H7 (cell line): ENCODE measurements at places on chromosomes 6 and 20.

DNA sequence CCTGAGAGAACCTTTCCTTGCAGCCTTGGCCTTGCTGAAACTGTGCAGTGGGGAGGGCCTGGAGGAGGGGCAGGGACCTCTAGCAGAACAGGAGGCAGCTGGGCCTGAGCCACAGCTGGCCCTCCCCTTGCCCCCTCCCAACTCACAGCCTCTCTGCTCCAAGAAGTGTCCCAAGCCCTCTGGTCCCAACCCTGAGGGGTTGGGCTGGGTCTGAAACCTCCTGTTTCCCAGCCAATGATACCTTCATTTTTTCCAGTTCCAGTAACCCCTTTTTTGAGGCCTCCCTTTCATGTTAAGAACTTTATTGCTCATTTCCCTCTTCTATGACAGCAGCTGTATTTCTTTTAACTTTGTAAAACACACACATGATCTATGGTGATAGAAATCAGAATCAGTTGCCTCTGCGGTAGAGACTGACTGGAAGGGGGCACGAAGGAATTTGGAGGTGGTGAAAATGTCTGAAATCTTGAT is 17.9 kb upstream of the ARMC12 start:
- DNase-seq: peak; percentile 69

GRCh38 chr6:169932491-169932890 is 181.1 kb downstream of the ERMARD start:
- DNase-seq: peak; percentile 64

- no peak for DNase-seq
Measured at GRCh38 chr6:159250633-159251032, 81.4 kb downstream of the FNDC1 start.

- DNase-seq: no peak
Measured at GRCh38 chr6:87230801-87231200, 75.4 kb downstream of the ZNF292 start.

GRCh38 chr6:44004136-44004535 is 123.1 kb downstream of the MRPL14 start:
- peak; percentile 50 for DNase-seq

GRCh38 chr6:159714404-159714803 is 12.9 kb upstream of the WTAP start:
- DNase-seq: no peak

DNA sequence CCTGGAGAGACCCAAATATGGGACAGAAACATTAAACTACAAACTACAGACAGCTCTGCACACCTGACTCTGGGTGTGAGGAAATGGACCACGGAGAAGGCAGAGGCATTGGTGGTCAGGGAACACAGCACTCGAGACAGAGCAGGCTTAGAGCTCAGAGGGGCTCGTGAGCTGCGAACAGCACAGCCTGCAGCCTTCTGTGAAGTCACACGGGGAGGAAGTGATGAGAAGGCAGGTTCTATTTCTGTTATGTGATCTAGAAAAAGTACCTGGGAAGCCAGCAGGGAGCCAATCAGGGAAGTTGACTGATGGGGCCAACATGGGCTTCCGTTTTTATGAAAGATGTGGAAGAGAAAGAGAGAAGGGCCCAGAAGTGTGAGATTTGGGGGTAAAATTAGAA is 88.9 kb upstream of the SNAP25 start:
- DNase-seq: no peak

GRCh38 chr6:66930559-66931290 is 1223.7 kb upstream of the EYS start:
- no peak for DNase-seq

DNA sequence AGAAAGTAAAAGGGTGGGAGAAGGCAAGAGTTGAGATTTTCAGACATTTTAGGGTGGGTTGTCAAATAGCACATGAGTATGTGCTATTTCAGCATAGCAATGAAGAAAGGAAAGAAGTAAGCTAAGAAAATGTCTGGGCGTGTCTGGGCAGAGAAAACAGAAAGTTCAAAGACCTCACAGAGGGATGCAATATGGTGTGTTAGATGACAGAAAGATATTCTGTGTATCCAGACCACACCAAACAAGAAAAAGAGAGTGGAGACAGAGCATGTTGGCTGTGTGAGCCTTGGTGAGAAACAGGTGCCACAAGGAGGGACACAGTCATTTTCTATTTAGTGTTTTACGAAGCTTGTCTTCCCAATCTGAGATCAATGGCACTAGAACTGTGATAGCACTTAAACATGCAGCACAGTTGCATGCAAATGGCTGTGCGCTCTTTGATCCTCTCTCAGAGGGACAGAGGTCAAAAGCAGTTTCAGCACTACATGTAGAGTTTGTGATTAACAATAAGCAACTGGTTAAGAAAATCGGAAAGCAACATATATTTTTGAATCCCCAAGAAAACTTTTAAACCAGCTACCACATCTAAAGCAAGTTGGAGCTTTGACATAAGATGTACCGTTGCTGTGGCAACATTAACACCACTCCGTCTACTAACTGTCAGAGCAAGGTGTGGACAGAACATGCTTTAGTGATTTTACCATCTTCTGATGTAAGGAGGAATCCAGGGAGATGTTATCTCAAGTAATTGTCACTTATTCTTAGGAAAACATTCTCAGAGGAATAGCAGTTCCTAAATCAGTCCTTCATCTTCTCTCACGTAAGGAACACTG is 515.5 kb upstream of the NOX3 start:
- no peak for DNase-seq

DNA sequence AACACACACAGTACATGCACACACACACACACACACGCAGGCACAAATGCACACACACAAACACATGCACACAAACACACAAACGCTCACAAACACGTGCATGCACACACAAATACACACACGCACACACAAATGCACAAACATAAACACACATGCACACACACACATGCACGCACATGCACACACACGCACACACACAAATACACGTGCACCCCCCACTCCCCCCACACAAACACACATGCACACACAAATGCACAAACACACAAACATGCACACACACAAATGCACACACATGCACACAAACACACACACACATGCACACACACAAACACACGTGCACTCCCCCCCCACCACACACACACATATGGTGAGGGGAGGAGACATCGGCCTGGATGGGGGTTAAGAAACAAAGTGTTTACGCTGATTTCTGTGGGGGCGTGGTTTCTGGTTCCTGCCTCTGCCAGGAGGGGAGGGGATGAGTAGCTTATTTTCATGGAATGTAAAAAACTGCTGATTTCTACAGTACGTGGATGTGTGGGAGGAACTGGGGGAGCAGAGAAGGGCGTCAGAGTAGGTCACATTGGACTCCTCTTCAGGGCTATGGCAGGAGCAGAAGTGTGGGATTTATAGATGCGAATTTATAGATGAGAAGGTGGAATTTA is 607.2 kb downstream of the QKI start:
- peak; percentile 25 for DNase-seq

- DNase-seq: peak; percentile 94
Measured at GRCh38 chr20:36344517-36345132, 38.5 kb downstream of the DLGAP4 start.

GRCh38 chr6:35415065-35415891 is 36.9 kb upstream of the FANCE start:
- DNase-seq: peak; percentile 85

GRCh38 chr20:51326201-51326819 is 216.2 kb downstream of the NFATC2 start:
- DNase-seq: peak; percentile 89

- peak; percentile 96 for DNase-seq
Measured at GRCh38 chr6:30101444-30102413, 11.2 kb downstream of the TRIM31 start.

GRCh38 chr20:32396646-32397160 is 38.6 kb downstream of the ASXL1 start:
- no peak for DNase-seq

GRCh38 chr6:90364286-90364685 is 67.6 kb upstream of the BACH2 start:
- DNase-seq: peak; percentile 15

GRCh38 chr6:160960839-160961238 is 30.7 kb upstream of the MAP3K4 start:
- no peak for DNase-seq

DNA sequence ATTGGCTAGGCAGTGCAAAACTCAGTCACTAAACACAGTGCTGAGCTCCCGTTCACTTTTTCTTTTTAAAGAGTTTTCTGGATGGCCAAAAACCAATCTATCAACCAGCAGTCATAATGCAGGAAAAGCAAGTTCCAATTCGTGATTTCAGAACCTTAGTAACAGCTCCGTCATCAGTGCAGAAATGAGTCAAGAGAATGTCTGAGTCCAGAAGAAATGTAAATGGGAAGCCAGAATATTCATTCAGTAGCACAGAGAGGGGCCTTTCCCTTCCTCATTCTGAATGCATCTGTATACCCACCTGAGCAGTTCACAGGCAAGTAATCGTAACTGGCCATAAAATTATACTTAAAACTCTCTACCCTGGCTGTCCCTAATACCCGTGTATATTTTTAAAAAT is 20.4 kb downstream of the HUS1B start:
- DNase-seq: no peak

- no peak for DNase-seq
Measured at GRCh38 chr6:110188791-110189190, 8.6 kb downstream of the CDC40 start.
